Fibroblast of skin of left quadriceps (primary cell): ENCODE measurements at places on chromosomes 2 and 18.

DNA sequence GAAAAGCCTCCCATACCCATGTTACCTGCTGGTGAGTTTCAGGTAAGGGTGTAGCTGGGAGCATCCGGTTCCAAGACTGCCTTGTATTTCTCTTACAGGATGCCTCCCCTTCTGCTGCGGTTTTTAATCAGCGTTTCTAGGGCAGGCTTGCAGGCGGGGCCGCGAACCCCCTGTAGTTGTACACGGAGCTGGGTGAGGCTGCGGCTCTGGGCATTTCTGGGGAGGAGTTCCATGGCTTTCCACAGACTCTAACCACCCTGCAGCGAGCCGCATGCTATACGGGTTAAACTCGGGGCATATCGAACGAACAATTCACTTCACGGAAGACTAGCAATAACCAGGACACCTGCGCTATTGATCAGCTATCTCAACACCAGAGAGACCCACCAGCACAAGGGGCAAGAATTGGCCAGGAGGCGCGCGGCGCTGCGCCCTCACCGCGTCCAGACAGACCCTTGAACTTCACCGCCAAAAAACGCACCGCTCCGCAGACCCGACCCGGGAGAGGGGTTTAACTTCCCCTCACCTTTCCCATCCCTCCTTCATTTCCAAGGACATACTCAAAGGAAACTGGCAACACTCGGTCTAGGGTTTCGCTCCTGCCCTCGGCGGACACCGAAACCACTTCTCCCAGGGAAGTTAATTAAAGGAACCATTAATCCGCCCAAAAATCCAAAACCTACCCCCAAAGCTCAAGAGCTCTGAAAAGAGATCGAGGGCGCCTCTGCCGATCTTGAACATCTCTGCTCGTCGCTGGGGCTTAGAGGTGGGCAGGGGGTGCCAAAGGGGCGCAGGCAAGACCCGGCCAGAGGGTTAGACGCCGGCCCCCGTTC, 909 bp downstream of the TGFA start:
- DNase-seq: no peak

DNA sequence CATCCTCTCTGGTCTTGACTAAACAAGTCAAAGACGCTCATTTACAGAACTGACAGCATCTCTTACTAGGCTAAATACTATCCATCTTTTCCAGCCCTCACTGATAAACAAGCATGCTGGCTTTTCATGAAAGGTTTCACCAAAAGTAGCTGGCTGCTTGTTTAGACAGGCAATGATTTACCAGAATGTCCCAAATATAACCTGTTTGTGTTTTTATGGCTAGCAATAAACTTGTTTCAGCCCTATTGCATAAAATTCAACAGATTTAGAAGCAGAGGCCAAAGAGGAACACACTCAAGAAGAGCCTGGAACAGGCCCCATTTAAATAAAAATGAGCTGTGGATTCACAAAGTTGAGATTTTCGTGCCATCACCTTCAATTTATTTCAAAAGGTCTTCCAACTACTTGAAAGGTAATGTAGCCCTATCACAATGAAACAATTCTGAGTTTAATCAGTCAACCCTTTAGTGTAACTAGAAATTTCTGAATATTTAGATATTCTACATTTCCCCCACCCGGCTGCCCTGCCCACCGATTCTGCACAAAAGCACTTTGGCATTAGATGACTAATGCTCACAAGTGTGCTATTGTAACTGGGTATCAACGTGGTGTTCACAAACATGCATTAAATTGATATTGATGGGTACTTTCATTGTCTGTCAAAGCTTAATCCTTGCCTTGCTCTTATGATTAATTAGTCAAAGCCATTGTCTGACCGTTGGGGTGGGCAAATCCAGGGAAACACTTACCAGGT, 54.0 kb downstream of the ST6GAL2 start:
- no peak for DNase-seq

GRCh38 chr18:49733321-49733720, 80.0 kb downstream of the ACAA2 start:
- no peak for DNase-seq

- no peak for DNase-seq
Observed at GRCh38 chr2:216073773-216074172, 7.8 kb downstream of the PECR start.

GRCh38 chr2:164617466-164617865, 3.8 kb downstream of the GRB14 start:
- no peak for DNase-seq

DNA sequence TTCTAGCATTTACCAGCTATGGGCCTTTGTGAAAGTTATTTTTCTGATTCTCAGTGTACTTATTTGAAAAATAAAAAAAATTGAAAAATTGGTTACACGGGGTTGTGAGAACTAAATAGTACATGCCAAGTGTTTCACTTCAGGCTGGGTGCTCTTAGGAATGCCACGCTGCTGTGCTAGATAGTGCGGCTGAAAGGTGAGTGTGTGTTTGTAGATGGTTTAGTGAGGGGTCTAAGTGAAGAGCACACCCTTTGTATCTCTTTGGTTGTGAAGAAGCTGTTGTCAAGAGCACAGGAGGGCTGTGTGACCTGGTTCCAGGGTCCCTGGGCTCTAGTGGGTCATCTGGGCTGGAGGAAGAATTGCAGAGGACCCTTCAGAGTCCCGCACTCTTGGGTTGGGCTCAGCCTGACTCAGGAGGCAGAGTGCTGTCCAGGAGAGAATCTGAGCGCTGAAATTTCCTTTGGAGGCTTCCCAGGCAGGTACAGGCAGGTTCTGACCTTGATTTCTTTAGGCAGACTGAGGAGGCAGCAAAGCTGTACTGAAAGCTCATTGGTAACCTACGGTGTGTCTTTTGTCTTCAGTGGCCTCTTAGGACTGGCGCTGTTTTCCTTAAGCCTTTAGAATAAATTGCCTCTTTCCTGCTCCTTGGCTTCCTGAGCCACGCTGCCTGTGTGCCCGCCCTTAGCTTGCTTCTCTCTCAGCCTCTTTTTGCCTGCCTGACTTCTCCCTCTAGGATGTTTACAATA, 44.4 kb downstream of the MAP4K4 start:
- DNase-seq: no peak

DNA sequence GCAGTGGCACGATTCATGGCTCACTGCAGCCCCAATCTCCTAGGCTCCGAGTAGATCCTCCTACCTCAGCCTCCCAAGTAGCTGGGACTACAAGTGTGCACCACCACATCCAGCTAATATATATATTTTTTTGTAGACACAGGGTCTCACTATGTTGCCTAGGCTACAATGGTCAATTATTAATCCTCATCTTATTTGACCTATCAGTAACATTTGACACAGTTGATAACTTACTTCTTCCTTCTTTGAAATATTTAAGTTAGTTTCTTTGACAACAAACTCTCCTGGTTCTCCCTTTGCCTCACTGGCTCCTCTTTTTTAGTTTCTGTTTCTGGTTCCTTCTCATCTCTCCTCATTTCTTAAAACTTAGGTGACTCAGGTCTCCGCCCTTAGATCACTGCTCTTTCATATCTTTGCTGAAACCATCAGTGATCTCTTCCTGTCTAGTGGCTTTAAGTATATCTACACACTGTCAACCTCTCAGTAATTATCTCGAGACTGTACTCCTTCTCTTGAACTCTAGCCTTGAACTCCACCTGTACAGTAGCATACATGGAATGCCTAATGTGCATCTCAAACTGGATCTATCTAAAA, 11.5 kb downstream of the PGAP1 start:
- DNase-seq: no peak

- DNase-seq: no peak
Observed at GRCh38 chr2:2050446-2050845, 280.6 kb downstream of the MYT1L start.
